ENCODE measurements at places on chromosomes 3 and 15.

DNA sequence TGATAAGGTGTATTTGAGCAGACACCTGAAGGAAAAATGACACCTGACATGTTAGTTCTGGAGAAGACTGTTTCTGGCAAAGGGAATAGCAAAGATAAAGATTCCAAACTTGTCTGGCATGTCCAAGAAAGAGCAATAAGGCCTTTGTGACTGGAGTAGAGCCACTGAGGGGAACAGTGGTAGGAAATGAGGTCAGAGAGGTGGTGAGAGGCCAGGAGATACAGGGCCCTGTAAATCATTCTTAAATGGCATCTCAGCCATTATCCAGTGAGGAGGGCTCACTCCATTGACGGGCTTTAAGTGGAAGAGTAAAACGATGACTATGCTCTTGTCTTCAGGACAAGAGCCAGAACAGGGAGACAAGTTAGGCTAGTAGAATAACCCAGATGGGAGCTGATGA, 4.5 kb downstream of the SLC49A4 start:
- no peak for DNase-seq

DNA sequence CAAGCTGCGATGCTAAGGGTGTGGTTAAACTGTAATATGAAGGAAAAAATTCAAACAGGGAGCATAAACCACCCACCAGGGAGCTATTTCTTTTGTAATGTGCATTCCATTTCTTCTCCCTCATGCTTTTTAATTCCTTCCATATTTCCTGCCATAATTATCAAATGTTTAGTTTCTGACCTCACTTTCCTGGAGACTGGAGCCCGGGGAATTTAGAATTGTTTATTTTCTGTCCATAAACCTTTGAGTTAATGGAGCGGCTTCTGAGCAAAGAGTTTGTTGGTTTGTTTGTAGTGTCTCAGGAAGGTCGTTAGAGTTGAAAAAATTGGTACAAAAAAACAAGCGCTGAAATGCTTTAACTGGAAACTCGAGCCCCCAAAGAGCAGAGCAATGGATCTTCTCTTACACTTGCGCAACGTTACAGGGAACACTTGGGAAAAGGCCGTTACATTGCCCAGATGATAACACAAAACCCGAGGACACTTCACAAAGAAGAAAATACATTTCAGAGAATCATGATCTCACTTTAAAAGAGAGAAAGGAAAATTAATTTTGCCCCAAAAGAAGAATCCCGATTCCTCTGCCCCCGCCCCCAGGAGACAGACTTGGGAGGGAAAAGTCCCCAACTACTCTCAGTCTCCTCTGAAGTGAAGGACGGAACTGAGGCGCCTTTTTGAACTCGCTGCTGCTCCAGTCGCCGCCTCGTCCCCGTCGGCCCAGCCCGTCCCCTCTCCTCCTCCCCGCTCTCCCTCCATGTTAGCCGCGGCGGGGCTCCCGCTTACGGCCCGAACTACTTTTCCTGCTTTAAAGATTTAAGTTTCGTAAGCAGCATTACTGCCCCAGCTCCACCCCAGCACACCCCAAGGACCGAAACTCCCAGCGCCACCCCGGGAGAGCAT, 842 bp downstream of the FSTL1 start:
- no peak for DNase-seq

GRCh38 chr3:6108957-6109356, 752.0 kb upstream of the GRM7 start:
- DNase-seq, result no peak

- DNase-seq, result no peak
These were observed 37.5 kb downstream of the NBEAL2 start for GRCh38 chr3:47016934-47017435.

DNA sequence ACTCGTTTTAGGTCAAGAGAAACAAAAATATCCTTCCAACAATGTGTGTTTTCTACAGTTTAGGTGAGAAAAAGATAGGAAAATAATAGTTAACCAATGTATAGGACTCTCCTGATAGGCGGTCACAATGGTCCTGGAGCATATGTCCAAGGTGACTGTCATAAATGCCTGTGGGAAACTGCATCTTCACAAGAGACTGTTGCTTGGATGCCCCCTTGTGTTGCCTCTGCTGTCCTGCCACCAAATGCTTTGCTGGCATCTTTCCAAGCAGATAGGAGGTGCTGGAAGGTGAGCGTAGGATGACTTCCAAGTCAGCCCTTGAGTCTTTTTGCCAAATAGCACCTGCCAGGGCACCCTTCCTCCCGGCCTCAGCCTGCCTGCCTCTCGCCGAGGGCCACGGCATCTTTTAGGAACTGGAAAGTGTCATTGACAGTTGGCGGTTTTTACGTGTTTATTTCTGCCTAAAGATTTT, 24.1 kb upstream of the SACM1L start:
- DNase-seq, result no peak

DNA sequence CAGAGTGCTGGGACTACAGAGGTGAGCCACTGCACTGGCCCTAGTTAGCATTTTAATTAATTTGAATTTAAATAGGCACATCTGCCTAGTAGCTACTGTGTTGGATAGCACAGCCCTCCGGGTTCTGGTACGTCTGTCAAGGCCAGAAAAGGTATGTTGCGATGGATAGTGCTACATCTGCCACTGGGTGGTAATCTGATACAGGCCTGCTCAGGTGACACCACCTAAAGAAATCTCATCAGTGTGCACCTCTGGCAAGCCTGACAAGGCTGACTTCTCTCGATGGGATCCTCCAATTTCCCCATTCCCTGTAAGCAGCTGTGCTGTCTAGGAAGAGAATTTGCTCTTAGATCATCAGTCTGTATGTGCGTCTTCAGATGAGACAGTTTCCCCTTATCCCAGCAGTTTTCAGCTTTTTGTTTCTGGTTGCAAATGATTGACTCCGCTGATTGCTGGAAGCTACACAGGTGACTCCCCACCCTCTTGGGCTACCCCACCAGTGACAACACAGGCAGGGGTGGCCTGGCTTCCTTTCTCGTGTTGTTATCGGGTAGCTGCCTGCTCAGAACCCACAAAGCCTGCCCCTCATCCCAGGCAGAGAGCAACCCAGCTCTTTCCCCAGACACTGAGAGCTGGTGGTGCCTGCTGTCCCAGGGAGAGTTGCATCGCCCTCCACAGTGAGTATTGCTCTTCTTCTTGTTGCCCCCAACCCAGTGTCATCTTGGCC, at the start of gene CCR9:
CCR9 (plus strand) TSS at position 565 of the 727 bp plus-strand sequence. CDS start 8,391 bp downstream, outside the sequence.
- no peak for DNase-seq

GRCh38 chr3:129037093-129037419, 23.5 kb upstream of the GP9 start:
- DNase-seq, result no peak

- no peak for DNase-seq
These were observed 30.6 kb downstream of the CHDH start for GRCh38 chr3:53815651-53816050.

DNA sequence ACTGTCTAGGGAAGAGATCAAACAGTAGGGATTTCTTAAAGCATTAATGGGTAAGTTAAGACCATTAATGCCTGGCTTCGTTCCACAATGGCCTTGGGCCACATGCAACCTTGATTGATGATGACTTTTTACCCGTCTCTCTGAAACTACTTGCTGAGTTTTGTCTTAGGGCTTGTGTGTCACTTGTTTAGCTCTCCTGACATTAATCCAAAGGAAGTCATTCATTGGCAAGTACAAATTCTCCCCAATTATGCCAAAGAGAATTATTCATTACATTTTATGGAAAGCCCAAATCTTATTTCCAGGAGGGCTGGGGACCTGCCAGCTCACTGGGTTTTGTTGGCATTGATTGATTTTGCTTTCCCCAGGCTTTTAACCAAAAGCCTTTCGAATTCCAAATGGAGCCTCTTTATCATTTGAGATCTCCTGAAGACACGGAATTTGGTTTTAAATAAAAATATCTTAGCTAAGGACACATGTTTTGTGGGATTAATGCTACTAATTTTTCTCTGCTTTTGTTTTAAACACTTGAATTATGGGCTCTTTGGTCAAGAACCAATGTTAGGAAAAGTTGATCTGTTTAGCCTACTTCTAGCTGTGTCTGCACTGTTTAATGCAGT, 40.7 kb downstream of the SERPINI1 start:
- DNase-seq, result no peak

GRCh38 chr15:85545752-85546151, 165.3 kb downstream of the AKAP13 start:
- DNase-seq, result no peak

DNA sequence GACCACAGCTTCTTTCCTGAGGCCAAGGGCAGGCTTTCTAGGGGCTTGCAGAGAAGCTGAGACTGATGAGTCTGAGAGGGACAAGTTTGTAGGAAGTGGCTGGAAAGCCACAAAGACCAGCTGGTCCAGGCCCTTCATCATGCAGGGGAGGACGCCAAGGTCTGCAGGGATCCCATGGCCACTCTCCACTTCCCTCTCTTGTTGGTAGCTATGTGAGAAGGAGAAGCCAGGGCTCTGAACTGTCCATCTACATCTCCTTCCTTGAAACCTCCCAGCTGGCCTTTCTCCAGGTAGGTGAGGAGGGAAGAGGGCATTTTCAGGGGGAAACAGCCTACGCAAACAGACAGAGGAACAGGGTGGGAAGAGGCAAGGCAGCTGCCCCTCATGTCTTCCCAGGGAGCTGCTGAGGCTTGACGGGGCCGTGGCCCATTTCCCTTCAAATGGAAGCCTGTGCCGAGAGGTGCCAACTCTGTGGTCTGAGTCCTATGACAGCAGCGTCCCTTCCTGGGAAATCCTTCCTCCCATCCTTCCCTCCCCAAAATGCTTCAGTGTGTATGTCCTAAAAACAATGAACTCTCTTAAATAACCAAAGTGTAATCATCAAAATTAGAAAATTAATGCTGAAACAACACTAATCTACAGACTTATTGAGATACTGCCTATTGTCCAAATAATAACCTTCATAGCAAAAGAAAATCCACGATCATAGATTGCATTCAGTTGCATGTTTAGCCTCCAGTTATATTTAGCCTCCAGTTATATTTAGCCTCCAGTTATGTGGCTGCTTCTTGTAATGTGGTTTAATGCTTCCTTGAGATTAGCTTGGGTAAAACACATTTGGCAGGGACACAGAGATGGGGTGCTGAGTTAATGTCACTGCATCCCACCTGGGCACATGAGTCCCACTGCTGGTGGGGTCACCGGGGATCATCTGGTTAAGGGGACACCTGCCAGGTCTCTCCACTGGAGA, 36.0 kb downstream of the GNB5 start:
- DNase-seq, result no peak

GRCh38 chr3:122052968-122053367, 2.2 kb upstream of the CD86 start:
- DNase-seq, result no peak

- no peak for DNase-seq
These were observed 43.2 kb downstream of the MAP3K13 start for GRCh38 chr3:185406121-185406620.

- DNase-seq, result no peak
These were observed 289.7 kb upstream of the TPM1 start for GRCh38 chr15:62752657-62753517.

- no peak for DNase-seq
These were observed 64.1 kb upstream of the GCSAM start for GRCh38 chr3:112197131-112197530.

DNA sequence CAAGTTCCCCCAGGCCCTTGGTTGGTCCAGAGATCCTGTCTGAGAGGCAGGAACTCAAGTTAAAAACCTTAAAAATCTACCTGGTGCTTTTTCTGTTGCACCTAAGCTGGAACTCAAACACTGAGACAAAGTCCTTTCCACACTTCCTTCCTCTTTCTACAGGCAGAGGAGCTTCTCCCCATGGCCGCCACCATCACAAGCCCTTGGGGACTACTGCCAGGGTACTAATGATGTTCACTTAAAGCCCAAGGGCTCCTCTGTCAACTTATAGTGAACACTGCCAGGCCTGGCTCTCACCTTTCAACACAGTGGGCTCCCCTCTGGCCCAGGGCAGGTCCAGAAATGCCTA, 26.0 kb downstream of the TM4SF18 start:
- DNase-seq, result no peak

DNA sequence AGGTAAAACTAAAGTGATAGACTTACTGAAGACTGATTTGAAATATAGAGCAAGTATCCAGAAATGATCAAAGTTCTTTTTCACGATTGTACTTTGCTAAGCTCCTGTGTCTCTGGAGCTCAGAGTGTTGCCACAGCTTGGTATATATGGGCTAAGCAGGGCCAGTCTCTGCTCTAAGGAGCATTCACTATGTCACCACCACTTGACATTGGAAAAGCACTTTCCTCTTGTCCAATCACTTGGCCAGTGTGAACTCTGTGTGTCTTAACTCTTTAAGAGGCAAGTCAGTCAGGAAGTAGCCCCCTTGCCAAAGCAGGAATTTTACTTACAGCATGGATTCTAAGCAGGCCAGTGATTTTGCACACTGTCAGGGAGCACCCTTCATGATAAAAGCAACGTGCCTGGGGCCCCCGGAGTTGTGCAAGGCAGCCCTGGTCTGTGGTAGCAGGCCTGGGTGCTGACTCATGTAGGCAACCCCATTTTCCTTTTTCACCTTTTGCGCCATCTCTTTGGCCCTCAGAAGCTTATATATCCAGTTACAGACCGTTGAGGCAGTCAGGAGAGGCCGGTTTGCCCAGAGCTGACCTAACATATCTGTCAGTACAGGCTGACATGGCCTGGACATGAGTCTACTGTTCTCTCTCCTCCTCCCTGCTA, 73.0 kb downstream of the HCN4 start:
- no peak for DNase-seq

- no peak for DNase-seq
These were observed 103.5 kb downstream of the TBC1D2B start for GRCh38 chr15:77974098-77974414.

Measured in stimulated activated CD4-positive, alpha-beta T cell treated with anti-CD3 and anti-CD28 coated beads, Interleukin-1b, Interleukin-23, amount 100 ng/mL, for 1 hour (primary cell).